ENCODE measurements at places on chromosomes 11 and 22.

DNA sequence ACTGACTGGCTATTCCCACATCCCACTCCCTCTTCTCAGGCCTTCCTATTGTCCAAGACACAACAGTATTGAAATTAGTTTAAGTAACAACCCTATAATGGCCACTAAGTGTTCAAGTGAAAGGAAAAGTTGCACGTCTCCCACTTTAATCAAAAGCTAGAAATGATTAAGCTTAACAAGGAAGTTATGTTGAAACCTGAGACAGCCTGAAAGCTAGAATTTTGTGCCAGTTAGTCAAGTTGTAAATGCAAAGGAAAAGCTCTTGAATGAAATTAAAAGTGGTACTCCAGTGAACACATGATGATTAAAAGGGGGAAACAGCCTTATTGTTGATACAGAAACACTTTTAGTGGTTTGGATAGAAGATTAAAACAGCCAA is 332.7 kb downstream of the CASP12 start:
- DNase-seq = no peak

- no peak for DNase-seq
Observed at GRCh38 chr11:14237444-14237961, 121.5 kb downstream of the RRAS2 start.

DNA sequence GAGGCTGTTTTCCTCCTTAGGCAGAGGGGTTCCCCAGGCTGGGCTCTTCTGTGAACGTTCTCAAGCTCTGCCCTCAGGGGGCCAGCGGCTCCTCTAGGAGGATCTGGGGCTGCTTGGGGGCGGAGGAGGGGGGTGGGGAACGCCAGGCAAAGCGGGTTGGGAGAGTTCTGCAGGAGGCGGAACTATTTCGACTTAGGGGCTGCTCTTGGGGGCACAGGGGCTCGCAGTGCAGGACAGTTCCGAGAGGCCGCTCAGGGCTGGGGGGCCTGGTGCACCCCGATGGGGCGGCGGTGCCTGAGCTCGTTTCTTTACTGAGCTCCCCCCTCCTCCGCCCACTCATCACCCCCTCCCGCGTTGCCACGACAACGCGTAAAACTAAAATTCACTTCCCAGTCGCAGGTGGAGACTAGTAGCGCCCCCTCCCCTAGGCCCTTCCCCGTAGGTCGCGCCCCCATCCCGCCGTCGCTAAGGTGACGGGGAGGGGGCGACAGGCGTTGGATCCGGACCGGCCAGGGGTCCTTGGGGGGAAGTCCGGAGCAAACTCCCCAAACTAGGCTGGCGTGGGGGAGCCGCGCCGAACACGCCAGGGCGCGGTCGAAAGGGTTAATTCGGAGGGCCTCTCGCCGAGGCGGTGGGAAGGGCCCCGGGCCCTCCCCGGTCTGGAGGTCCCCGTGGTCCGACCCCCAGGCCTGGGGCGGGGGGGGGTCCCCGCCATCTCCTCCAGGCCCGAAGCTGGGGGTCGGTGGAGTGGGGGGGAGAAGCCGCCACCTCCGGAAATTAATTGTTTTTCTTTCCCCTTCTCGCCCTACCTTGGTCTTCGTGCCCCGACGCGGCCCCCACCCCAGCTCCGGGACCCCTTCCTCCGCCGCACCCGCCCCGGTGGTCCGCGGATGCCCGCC is 857 bp downstream of the SHANK3 start:
- DNase-seq = no peak

DNA sequence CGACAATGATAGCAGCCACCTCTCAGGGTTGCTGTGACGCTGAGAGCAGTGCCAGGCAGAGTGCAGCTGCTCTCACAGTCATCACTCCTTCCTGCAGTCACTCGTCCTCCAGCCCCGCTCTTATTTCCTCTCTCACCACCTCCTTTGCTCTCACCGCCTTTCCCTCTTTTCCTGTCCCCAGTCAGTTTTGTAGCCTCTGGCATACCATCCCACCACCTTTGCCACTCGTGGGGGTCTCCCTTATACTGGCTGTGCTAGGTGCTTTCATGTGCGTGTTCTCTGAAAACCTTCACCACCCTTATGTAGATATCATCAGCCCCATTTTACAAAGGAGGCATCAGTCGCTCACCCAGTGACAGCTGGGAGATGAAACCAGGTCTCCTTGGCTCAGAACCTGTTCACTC is 19.3 kb upstream of the ST3GAL4 start:
- no peak for DNase-seq

GRCh38 chr22:28955817-28956216 is 72.4 kb downstream of the ZNRF3 start:
- DNase-seq = no peak

All from lower leg skin (tissue), 4 donors.